NCI-H2107 (cell line): ENCODE measurements at places on chromosomes 3 and 15.
A peak's percentile ranks its signal among the peaks of the same experiment; 100 is the strongest.

DNA sequence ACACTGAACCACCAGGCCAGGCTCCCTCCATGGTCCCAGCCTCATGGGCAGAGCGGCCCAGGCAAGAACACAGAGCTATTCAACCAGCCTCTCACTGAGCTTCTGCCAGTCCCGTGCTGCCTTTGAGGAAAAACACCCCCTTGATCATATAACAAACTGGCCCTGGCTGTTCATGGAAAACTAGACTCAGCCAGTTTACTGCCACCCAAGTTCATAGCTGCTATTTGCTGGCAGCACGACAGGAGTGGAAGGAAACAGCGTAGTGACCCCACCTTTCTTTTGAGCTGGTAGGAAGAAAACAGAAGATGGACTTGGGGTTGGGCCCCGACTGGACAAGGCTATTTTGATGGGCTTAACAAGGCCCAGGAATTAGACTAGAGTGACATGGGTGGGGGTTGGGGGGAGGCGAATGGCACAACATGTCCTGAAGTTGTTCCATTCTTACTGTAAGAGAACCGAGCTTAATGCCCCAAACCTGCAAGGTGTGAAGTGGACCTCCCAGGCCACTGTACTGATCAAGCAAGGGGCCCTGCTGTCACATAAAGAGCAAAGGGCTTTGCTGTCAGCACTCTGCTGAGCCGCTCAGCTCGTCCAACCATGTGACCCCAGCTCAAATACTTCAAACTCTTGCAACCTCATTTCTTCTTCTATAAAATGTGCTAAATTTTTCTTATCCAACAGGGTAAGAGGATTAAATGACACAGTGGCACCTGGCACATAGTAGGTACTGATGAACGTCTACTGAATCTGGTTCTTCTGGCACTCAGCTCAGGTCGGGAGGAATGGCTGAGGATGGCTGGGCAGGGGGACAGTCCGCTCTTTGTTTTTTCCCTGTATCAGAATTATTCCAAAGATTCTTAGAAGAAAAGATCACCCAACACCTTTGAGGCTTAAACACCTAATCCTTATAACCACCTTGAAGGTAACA lies 1.6 kb downstream of the FBXL22 start:
- no peak for DNase-seq

DNA sequence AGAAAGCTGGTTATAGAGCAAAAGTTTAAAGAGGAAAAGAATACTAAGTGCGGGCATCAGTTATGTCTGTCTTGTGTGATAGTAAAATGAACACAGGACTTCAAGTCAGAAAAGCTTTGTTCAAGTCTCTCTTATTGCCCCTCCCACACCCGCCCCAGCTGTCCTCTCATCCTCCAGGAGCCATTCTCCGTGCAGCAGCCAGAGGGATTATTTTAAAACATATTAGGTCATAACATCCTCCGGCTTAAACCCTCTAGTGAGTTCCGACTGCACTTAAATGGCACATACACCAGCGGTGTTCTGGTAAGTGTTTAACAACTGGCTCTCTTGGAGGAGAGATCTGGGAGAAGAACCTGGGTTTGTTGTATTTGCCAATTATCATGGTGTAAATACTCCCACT lies 104.8 kb upstream of the TNFAIP8L3 start:
- DNase-seq: no peak

DNA sequence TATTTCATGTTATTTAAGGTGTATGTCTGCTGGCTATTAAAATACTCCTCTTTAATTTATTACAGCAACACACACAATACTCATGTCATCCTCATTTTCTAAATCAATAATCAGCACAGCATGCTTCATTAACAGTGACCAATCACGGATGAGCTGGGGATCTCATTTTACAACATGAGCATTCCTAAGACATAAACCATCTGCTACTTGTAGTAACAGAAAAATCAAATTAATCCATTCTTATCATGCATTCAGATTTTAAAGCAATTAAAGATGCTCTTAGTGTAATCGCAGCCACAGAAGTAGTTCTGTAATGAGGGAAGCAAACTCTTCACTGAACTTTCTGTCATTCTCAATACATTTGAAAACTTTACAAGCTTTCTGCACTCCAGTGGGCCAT lies 191.1 kb downstream of the TBC1D5 start:
- no peak for DNase-seq

DNA sequence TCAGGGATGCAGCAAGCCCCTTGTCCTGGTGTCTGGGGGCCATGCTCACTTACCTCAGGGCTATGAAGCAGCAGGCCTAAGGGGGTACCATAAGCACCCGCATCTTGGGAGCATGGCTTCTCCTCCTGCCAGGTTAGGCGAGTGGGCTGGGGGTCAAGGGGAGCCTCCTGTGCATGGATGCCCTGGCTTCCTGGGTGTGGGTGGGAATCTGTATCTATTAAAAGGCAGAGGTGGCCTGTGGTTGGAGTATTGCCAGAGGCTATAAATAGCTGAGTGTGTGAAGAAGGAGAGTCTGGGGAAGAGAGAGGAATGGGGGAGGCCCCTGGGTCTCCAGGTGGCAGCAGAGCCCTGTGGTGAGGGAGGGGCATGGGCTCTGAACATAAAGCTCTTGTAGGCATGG lies 19.5 kb downstream of the ACVR2B start:
- no peak for DNase-seq

DNA sequence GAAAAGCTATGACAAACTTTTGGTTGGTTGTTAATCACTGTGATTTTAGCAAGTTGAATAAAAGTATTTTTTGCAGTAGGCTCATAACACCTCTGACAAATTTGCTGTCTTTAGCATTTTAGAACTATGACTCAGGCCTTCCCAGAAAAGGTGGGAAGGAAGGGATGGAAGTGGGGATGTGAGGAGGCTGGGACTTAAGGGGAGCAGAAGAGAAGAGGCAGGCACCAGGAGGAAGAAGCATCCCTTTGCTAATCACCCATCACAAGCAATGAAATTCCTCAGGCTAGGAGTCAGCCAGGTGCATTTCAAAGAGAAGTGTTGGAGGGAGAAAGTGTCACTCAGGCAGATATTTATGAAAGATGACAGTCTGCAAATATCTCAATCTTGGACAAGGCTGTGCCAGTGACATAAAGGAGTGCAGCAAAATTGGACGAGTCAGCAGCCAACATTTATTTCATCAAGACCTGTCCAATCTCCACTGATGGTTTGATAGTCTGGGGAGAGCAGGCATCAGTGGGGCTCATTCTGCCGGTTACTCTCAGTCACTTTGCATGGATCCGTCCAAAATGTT lies 337.3 kb upstream of the ARRDC4 start:
- no peak for DNase-seq

GRCh38 chr3:141266797-141267555 lies 35.4 kb downstream of the PXYLP1 start:
- no peak for DNase-seq

DNA sequence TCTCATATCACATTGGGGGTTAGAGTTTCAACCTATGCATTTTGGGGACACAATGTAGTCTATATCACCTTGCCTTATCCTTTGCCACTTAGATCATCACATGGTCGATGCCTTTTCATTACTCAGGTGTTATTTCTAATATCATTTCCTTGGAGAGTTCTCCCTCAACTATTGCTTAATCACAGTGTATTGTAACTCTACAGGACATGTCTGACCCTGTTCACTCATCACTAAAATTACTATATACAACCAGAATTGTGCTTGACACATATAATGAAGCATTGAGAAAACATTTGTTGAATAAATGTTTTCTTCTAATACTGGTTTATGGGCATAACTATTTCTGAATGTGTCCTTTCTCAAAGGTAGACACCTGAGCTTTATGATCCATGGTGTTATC lies 207.4 kb downstream of the EPHA6 start:
- no peak for DNase-seq

GRCh38 chr15:62795171-62795570 lies 247.4 kb upstream of the TPM1 start:
- DNase-seq: no peak

DNA sequence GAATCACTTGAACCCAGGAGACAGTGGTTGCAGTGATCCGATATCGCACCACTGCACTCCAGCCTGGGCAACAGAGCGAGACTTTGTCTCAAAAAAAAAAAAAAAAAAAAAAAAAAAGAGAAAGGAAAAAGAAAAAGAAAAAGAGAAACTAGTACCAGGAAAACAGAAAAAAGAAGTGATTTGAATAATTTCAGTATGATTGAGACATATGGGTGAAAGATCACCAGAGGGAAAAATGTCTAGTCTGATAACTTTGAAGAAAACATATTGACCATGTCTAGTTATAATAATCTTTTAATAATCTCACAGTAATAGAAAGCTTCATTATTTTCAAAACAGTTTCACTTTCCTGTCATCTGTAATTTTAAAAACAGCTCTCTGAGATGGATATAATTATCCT lies 16.4 kb downstream of the TGFBR2 start:
- DNase-seq: no peak

DNA sequence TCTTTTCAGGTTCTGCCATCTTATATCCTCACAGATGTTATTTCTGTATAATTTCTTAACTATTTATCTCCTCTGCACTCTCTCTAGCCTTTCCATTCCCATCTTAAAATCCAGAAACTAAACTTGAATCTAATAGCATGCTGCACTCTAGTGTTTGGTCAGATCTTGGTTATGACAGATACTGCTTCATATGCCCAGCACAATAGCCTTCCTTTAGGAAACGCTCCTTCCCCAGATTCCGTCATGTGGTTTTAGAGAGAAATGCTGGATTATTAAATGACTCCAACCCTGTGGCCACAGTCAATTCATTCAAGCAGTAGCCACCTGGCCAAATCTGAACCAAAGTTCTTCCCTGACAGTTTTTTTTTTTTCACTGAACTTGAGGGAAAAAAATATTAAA lies 19.4 kb downstream of the RASGRP1 start:
- DNase-seq: no peak

GRCh38 chr3:122103821-122104514 lies 48.8 kb downstream of the CD86 start:
- DNase-seq: no peak

DNA sequence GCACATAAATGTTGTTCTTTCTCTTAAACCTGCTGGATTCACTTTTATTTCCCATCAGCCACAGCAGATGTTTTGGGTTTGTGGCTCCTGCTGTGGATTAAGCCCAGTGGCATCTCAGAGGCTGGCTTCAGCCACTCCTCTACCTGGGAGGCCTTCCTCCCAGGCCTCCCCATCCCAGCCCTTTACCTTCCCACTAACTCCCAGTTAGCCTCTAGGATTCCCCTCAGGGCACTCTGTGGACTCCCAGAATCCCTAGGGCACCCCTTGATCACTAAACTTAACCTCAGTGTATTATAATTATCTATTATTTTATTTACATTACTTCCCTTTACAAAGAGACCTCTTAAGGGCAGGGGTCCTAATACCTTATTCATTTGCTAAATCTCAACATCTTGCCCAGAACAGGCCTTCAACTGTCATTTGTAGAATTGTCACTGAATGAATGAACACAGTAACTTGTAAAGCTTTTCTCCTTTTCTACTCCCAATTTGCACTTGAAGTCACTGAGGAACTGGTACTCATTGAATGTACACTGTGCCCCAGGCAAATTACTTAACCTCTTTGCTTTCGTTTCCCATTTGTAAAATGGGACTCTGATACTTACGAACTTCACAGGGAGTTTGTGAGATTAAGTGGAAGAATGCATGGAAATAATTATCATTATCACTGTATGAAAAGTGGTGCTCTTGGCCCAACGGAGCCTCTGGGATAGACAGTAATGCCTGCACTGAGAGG lies 8.3 kb downstream of the CCDC13 start:
- DNase-seq: no peak

GRCh38 chr3:98972720-98973119 lies 71.2 kb upstream of the DCBLD2 start:
- DNase-seq: no peak

DNA sequence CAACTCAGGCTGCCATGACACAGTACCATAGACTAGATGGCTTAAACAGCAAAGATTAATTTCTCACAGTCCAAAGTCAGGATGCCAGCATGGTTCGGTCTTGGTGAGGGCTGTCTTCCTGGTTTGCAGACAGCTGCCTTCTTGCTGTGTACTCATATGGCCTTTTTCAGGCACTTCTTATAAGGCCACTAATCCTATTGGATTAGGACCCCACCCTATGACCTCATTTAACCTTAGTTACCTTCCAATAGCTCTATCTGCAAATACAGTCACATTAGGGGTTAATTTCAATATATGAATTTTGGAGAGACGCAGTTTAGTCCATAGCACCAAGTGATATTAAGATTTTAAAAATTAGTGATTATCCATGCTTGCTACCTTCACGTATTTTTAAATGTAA lies 297.8 kb downstream of the WDR72 start:
- no peak for DNase-seq

DNA sequence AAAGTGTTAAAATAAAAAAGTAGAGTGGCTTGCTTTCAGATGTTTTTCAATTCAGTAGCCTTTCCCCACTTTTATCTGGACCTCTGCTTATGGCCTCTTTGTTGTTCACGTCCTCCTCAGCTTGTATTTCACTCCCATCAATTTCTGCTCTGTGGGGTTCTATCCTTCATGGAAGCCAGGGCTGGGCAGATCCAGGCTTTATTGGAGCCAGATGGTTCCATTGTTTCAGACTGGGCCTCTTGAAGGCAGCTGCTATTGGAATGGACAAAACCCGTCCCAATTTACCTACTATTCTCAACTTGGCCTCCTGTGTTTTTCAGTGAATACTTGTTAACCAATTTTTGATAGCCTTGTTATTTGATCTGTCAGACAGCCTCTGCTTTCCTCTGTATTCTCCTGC lies 10.9 kb upstream of the AADACL2 start:
- DNase-seq: peak; percentile 35

DNA sequence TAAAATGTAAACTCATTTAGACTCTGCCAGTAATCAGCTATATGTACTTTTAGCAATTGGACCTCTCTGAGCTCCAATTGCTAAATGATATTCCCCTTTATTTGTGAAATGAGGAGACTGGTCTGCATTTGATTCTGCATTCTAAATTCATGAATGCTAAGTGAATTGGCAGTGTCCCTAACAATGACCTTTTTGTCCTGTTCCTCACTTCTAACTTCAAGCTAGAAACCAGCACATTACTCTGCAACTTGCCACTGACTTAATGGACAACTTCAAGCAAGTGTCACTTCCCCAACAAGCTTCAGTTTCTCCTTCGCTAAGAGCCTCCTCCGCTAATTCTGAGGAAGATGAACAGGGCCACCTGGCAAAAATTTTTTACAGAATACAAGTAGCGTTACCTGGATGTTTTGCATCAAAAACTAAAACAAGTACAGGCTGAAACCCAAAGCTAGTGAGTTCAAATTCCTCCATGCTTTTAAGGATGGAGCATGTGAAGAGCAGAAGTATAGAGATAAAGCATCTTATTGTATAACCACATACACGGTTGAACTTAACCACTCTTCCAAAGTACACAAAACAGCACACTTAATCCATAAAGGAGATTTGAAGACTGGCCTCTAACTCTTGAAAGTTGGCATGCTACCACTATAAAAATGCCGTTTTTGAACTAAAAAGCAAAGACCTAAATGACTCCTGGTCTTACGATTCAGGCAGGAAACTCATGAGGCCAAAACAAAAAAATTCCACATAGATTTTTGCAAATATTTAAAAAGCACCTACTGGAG lies 207.6 kb downstream of the MAGI1 start:
- DNase-seq: no peak
